Immature natural killer cell (primary cell): ENCODE measurements at places on chromosomes 3 and 15. TPM values are rescaled to one million over a fixed set of nuclear protein-coding genes. Genes with fewer than 3 reads are reported as not detected.

DNA sequence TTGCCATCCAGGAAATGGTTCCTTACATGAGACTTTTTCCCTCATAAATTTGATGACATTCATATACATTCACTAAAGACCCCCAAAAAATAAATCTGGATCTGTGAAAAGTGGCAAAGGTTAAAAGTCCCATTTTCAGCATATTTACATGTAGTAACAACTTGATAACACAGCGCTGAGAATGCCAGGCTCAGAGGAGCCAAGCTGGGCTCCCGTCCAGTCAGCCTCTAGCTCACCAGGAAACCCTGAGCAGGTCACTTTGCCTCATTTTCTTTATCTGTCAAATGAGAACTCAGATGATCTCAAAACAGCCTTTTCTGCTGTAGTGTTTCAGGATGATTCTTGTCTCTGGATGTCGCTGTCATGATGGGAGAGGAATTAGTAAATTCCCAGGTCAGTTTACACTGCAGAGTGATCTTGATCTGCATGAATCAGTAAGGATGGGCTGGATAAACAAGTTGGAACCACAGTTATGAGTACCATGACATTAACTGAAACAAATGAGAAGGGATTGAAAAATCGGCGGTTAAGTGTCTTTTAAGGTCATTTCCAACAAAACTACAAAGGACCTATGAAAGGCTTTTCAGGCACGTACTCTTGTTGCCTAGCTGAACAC, 82.8 kb downstream of the PPARG start:
- H3K4me3 ChIP-seq: no peak overlapping the region
- H3K27ac ChIP-seq: no peak overlapping the region
- H3K27me3 ChIP-seq: peaks cover 2% of the 10 kb centered on the region
- no peaks in the 10 kb centered on the region for H3K4me1 ChIP-seq
- DNase-seq: no peak

- H3K36me3 ChIP-seq: no peaks in the 10 kb centered on the region
- H3K4me1 ChIP-seq: peaks cover 48% of the 10 kb centered on the region
- H3K27ac ChIP-seq: peak overlapping the region; percentile 87
- peak overlapping the region; percentile 45 for H3K4me3 ChIP-seq
Measured at GRCh38 chr3:27628026-27628750, 93.9 kb downstream of the EOMES start.

DNA sequence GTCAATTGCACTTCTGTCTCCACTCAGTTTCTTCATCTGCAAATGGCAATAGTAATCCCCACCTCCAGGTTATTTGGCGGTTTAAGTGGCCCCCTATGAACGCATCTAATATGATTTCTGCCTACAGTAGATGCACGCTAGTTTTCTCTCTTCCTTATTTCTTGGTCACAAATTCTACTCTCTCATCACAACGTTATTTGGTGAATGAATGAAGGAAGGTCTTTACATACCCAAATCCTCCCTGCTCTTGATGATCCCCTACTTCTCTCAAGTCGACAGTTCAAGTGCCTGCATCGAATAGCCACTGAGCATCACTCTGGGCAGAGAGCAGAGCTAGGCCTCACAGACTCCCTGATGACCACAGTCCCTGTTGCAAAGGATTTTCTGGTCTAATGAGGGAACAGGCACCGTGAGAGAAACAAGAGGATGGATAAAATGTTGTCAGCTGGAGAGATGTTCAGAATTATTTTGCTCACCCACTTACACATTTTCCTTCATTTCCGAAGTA, 181.2 kb upstream of the SMAD3 start:
- H3K4me1 ChIP-seq: no peaks in the 10 kb centered on the region
- peaks cover 5% of the 10 kb centered on the region for H3K27me3 ChIP-seq
- no peaks in the 10 kb centered on the region for H3K36me3 ChIP-seq

Gene GOLGA8G
- polyA plus RNA-seq: not detected

Gene UBA7
- polyA plus RNA-seq: 28.5 TPM

Gene C15orf61
- 9.8 TPM for polyA plus RNA-seq
